Peyer's patch (tissue), 4 donors: ENCODE measurements at places on chromosomes 5 and 9.

- no peak for DNase-seq
Observed at GRCh38 chr9:36823934-36824333, 210.1 kb downstream of the PAX5 start.

GRCh38 chr9:137499858-137500661 is 40.9 kb upstream of the NSMF start:
- DNase-seq = no peak

- DNase-seq = no peak
Observed at GRCh38 chr9:34275811-34276210, 53.3 kb downstream of the KIF24 start.

- no peak for DNase-seq
Observed at GRCh38 chr9:653421-653820, 188.1 kb upstream of the DMRT1 start.

GRCh38 chr5:127705120-127705892 is 2.1 kb downstream of the CCDC192 start:
- no peak for DNase-seq

DNA sequence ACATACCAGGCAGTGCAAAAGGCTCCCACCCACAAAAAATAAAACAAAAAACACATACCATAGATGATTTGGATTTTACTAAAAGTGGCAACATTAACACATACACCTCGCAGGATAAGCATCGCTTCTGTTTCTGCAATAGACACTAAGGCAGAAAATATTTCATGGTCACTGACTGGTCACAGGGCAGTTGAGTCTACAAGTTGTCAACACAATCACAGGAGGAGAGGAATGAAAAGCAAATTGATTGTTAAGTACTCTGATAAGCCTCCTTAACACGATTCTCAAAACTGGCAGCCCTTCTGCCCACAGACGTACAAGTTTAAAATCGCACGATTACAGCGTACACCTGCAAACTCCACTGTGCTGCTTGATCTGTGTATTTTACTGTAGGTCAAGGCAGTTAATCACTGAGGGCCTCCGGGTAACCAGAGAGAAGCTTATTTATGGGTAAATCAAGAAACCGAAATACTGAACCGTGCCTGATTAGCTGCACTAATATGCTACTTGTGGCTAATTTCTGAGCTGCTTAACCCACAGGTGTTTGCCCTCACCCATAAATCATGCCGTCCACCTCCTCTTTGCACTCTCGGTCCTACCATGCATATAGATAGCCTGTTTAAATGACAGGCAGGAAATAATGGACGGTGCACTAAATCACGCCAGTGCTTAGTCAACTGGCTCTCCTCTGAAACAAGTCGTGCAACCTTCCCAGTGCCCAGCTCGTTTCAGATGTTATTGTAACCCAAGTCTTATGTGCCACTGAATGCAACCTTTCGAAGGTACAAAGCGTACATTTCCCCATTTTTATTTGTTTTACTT is 659.4 kb upstream of the ADAMTS16 start:
- DNase-seq = no peak
